ENCODE measurements at places on chromosomes 7 and 10.

DNA sequence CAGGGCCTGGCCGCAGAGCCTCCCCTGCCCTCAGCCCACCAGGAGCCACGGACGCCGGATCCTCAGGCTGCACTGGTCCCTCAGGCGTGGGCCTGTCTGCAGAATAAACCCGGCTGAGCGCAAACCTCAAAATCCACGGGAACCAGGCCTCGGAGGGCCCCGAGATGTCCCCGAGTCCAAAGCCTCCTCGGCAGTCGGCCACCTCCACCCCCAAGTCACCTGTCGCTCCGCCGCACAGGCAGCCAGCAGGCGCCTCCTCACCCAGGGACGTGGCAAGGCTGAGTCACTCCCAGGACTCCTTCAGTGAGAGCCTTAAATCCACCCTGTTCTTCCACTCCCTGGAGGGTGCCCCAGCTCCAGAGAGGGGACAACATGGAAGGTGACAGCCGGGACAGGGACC lies 33.2 kb downstream of the STK32C start:
- DNase-seq, result no peak

DNA sequence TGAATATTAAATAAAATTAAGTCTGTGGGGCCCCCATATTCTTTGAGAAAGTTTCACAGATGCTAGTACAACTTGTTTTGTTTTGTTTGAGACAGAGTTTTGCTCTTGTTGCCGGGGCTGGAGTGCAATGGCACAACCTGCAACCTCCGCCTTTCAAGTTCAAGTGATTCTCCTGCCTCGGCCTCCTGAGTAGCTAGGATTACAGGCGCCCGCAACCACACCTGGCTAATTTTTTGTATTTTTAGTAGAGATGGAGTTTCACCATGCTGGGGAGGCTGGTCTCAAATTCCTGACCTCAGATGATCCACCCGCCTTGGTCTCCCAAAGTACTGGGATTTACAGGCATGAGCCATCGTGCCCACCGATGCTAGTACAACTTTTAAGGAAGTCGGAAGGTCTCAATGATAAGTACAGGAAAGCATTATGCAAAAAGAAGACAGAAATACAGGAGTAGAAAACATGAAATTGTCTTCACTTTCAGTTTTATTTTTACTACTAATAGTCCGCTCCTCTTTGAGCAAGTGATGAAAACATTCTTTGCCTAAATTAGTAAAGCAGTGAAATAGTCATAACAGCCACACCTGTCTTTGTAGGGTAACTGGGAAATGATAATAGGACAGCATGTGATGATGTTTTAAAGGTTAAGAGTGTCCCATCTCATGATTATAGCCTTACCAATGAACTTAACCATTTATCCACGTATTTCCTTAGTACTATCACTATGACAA lies 147.5 kb downstream of the SEMA3D start:
- no peak for DNase-seq

DNA sequence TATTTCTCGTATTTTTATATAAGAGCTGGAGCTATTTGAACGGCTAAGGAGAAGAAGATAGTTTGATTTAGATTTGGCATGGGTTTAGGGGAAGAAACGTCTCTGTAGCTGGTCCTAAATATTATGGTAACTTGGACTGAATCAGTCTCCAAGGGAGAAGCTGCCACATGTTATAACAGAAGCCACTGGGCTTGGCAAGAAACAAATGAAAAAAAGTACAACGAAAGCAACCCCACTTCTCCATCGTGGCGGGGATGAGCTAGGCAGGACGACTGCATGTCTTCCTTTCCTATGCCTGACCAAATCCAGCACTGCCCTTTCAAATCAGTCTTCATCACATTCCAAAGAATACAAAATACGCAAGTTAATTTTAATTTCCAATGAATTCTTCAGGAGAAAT lies 196.7 kb upstream of the KLF14 start:
- DNase-seq, result no peak

DNA sequence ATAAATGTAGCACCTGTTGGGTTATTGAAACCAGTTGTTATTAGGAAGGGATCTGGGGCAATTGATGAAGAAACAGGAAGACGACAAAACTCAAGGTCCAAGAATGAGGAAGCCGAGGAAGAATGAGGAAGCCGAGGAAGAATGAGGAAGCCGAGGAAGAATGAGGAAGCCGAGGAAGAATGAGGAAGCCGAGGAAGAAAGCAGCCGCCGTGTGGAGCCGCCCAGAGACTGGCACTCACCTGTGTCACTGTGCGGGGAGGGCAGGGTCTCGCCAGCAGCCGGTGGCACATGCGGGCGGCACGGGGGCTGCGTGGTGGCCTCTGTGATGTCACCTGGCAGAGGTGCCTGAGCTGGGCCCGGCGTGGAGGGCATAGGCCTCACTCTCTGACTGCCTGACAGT lies 71.1 kb upstream of the CFAP46 start:
- DNase-seq, result no peak

GRCh38 chr7:128405471-128406313 lies 4.1 kb downstream of the IMPDH1 start:
- DNase-seq, result peak; percentile 37

- no peak for DNase-seq
These were observed 124.4 kb downstream of the HGF start for GRCh38 chr7:81645435-81645834.

GRCh38 chr10:108014902-108015177 lies 850.3 kb upstream of the SORCS1 start:
- DNase-seq, result no peak

DNA sequence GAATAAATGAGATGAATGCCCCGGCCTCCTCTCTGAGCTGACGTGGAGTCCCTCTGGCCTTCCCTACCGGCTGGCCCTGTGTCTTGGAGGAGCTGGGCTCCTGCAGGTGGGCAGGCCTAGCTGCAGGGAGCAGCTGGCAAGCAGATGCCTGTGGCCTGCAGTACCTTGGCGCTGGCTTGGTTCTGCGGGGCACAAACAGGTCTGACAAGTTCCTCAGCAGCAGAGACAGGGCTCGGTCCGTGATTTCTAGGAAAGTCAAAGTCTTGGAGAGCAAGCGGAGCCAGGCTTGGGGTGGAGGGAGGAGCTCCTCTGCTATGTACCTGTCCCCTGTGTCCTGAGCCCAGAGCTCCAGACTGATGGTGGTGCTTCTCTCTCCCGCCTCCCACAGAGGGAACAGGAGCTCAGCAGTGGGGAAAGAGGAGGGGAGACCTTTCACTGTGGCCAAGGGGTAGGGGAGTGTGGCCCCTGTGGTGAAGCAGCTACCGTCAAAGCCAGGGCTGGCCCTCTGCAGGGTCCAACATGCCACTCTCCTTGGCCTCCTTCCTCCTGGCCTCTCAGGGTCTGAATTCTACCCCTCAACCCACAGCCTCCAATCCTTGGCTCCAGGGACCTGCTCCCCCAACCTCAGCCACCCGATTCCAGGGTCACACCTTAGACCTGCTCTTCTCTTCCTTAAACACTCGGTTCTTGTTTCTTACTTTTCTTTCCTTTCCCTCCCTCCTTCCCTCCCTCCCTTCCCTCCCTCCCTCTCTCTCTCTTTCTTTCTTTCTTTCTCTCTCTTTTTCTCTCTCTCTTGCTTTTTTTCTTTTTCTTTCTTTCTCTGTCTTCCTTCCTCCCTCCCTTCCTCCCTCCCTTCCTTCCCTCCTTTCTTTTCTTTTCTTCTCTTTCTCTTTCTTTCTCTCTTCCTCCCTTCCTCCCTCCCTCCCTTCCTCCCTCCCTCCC lies 20.1 kb downstream of the MYL10 start:
- DNase-seq, result no peak

GRCh38 chr7:129782818-129783583 lies 169.8 kb downstream of the UBE2H start:
- no peak for DNase-seq

DNA sequence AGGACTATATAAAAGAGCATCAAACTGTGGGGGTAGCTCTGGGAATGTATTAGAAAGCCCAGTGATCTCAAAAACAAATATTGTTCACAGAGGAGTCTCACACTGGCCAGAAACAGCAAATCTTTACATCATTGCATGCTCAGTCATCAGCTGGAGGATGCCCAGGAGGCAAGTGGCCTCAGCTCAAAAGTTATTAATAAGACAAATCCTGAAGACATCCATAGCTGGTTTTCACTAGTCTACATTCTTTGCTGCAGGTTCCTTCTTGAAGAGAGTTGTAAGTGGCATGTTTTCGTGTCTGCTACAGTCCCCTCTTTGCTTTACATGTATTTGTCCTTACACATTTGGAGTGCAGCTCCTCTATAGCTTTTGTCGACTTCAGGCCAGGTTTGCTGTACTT lies 8.6 kb upstream of the CCDC7 start:
- DNase-seq, result no peak

- DNase-seq, result no peak
These were observed 138.3 kb downstream of the BMPER start for GRCh38 chr7:34043461-34044305.

GRCh38 chr10:87635498-87636312 lies 24.0 kb upstream of the PAPSS2 start:
- no peak for DNase-seq

DNA sequence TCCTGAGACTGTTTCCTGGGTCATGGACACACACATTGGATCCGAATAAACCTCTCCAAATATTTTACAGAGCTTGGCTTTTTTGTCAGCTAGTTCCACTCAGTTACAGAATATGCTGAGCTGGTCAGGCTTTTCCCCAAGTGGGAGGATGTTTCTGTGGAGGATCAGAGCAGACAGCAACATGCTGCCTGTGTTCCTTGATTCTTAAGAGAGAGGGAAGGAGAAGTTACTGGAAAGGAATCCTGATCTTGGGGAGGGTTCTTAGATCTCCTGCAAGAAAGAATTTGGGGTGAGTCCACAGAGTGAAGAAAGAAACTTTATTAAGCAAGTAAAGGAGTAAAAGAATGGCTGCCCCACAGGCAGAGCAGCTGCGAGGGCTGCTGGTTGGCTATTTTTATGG lies 76.8 kb upstream of the RPA3 start:
- DNase-seq, result no peak

GRCh38 chr7:128398016-128398840 lies 11.6 kb downstream of the IMPDH1 start:
- peak; percentile 13 for DNase-seq

DNA sequence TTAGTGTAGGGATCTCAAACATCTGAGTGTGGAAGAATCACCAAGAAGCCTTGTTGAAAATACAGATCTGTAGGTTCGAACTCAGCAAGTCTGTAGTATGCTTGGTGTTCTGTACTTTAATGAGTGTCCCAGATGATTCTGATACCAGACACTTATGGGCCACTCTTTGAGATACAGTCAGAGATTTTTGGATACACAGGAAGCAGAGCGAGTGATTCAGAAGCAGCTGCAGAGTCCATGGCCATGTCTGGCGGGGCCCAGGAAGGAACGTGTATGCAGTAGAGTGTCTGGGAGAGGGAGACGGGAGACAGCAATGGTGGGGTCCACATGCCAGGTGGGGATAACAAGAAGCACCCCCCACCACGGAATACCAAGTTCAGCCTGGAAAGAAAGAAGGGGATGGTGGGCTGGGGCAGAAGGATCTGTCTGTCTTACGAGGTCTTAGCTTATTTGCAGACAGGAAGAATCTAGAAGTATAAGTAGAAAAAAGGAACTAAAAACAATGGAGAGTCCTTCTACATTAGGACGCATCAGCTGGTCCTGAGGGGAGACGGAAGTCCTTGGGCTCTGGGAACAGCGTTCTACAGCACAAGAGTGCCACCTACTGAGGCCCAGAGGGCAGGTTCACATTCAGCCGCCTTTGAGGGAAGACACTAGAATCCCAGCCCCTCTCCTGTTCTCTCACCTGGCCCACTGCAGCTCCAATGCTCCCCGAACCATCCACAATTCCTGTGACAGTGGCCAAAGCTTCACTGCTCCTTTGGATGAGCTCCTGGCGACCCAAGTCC lies 55.4 kb downstream of the SLC37A3 start:
- no peak for DNase-seq

GRCh38 chr7:38020121-38020785 lies 99.8 kb downstream of the EPDR1 start:
- no peak for DNase-seq

GRCh38 chr7:85237721-85238120 lies 50.9 kb upstream of the SEMA3D start:
- no peak for DNase-seq

DNA sequence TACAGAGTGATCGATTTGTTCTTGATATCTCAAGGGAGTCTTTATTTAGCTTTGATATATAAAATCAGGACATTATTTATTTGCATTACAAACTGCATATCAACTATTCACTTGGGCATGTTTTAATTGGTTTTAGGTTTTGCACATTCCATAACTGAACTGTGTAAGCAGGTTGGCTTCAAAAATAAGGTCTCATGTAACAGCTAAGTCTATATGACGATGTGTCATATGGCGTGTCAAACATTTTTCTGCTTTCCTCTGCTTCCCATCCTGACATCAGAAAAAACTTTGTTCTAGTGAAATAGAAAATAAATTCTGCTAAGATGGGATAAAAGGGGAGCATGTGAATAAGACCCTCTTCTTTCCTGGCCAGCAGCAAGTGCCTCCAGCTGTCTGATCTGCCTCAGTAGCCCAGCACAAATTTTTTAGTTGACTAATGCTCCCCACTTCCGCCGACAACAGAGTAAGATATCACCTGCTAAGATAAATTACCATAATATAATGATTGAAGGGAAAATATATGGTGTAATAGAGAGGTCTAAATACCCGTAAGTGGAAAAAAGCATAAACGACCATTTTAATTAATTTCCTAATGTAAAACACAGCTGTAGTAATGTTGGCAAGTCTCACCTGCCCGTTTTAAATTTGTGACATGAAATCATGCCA lies 180.5 kb downstream of the TAX1BP1 start:
- no peak for DNase-seq

- no peak for DNase-seq
These were observed 549.0 kb downstream of the TCERG1L start for GRCh38 chr10:130762491-130762890.

- DNase-seq, result no peak
These were observed 173.7 kb downstream of the POM121L12 start for GRCh38 chr7:53209129-53209528.

GRCh38 chr10:87750001-87750671 lies 67.9 kb downstream of the ATAD1 start:
- DNase-seq, result no peak

DNA sequence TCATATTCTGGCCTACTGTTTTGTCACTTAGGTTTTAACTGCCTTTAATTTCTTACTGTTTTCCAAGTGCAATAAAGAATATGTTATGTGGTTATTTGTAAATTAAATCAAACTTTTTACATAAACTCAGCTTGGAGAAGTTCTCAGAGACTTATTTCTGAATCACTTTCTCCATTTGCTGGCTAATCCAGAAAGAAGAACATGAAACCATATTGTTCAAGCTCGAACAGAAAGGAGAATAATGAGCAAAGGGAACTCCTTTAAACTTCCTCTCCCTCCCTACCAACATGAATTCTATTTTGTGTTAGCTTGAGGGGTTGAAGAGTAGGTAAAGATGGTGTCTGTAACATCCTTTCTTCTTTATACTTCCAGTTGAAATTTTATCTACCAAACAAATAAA lies 52.3 kb downstream of the SHTN1 start:
- no peak for DNase-seq

Measured in NCI-H1436 (cell line).